NCI-H2107 (cell line): ENCODE measurements at places on chromosomes 7 and 10.

GRCh38 chr10:13712837-13713581 is 126.2 kb downstream of the PRPF18 start:
- no peak for DNase-seq

GRCh38 chr10:63480237-63480636 is 14.5 kb upstream of the JMJD1C start:
- DNase-seq, result no peak

DNA sequence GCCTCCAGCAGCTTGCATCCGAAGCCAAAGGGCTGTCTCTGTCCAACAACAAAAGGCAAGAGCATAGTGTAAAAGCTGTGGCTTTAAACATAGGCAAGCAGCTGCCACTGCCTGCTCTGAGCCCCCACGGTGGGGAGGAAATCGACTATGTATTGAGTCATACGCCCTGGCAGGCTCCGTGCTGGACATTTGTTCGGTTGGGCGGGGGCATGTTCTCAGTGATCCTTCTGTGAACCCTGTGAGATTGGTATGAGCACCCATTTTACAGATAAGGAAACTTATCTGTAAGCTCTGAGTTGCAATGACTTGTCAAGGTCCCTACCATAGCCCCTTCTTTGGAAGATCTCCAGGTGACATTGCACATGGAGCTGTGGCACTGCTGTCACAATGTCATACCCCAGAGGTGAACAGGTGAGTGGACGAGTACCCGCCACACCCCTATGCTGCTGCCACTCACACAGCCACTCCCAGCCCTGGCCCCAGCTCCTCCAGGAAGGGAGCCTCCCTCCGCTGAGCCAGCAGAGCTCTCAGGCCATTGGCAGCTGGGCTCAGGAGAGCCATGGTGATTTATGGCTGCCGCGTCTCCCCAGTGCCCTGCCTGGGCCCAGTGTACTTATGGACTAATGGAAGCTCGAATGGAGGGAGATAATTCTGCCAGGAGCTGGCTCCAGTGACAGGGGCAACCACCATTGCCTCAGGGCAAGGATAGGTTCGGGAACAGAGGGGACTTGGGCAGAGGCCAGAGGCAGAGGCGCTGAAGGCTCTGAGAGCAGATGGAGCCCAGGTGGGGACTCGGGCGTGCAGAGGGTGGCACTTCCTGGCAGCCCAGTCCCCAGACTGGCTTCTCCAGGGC is 43.7 kb downstream of the UNC5B start:
- DNase-seq, result peak; percentile 13

DNA sequence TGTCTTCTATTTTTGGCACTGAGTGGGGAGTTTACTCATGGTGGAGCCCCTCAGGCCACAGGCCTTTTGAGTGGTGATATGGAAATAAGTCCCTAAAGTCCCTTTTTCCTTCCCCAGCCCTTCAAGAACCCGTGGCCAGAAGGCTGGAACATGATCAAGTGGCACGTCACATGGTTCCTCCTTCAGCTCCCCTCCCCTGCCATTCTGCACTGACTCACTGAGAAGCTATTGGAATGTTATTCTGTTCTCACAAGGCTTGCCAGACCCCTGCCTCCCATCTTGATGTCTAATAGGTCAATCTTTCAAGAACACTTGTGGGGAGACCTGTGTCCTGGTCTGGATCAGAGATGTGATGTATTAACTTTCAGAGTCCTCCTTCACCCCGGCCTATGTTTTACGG is 279.8 kb downstream of the SEC23IP start:
- DNase-seq, result no peak

DNA sequence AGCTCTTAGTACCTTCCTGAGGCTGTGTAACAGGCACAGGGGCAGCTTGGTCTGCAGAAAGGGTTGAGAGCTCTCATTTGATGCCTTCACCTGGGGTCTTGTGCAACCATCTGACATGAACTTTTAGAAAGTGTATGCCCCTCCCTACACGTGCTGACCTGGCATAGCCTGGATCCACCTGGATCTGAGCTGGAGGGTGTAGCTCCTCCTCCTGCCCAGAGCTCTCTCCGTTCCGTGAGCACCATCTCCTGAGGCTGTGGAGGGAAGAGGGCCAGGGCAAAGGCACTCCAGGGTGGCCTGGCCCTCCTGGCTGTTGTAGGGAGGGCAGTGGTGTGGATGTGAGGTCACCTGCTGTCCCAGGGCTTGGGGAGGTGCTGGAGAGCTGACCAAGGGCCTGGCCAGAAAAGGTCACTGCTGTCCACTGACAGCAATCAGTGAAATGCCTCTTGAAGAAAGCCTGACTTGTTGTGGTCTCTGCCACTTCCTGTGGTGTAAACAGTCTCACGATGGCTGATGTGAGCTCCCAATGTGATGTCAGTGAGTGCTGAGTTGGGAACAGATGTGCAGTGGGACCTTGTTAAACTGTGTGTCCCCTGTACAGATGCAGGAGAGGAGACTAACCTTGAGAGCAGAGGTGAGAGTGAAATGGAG is 23.0 kb downstream of the AMZ1 start:
- no peak for DNase-seq

GRCh38 chr7:7331523-7331922 is 149.2 kb downstream of the C1GALT1 start:
- no peak for DNase-seq

GRCh38 chr10:80617807-80618206 is 80.1 kb downstream of the SH2D4B start:
- no peak for DNase-seq

DNA sequence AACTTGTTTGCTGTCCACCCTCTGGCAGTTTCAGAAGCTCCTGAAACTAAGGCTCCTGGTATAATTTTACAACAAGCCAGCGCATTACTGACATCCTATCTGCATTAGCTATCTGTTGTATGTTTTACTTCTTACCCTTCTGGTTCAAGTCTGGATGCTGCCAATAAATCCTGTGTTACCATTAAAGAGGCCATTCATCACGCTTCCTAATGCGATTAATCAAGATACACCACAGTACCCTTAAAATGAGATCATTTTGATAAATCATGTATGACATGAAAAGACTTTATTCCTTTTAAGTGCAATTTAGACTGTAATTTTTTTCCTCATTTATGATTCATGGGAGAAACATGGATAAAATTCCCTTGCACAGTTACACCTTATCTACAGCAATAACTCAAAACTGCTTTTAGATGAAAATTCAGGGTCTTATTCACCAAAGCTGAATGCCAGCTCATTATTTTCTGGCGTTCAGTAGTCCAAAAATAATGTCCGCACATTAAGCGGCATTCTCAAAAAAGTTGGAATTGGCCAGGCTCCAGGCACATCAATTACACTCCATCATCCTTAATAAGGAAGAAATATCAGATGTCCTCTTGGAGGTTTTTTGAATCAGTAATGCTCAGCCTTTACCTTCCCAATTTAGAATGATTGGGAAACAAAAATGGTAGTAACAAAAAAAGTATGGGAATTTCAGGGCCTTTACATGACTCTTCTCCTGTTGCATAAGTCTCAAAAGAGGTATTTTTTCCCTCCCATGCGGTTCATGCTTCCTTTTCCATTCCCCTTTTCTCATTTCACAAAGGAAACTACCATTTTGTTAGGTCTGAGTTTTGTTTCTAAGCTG is 878.5 kb downstream of the LRMDA start:
- DNase-seq, result no peak

- DNase-seq, result no peak
These were observed 64.9 kb upstream of the FZD8 start for GRCh38 chr10:35706959-35707358.

DNA sequence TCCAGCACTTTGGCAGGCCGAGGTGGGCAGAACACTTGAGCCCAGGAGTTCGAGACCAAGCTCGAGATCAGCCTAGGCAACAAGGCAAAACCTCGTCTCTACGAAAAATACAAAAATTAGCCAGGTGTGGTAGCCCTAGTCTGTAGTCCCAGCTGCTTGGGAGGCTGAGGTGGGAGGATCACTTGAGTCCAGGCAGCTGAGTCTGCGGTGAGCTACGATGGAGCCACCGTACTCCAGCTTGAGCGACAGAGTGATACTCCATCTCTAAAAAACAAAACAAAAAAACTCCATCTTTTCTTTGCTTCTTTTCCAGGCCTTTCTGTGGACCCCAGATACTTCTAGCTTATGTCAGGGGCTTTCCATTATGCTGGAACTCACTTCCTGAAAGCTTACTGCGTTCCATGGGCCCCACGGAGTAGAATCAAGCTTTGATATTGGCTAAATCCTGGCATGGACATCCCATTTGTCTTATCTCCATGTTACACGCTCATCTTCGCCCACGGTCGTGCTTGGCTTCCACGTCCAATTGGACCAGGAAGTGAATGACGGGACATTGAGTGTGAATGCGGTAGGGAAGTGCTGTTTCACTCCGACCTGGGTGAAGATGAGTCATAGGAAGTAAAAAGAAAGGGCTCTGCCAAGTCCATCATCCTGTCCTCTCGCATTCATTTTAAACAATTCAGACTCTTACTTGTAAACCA is 45.7 kb downstream of the FAM171A1 start:
- DNase-seq, result no peak

DNA sequence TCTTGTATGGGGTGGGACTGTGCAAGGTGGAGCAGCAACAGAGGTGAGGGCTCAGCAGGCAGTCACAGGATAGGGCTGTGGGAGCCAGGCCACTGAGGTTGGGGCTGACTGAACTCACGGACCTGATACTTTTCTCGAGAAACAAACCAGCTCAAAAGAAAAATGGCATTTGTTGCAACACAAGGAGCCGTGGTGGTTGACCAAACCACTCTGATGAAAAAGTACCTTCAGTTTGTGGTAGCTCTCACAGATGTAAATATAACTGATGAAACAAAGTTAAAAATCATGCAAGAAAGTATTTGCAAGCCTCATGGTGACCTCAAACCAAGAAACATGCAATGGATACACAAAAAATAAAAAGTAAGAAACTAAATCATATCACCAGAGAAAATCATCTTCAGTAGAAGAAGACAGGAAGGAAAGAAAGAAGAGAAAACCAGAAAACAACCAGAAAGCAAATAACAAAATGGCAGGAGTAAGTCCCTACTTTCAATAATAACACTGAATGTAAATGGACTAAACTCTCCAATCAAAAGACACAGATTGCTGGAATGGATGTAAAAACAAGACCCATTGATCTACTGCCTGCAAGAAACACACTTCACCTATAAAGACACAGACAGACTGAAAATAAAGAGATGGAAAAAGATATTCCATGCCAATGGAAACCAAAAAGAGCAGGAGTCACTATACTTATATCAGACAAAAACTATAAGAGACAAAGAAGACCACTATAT is 48.9 kb upstream of the DUSP5 start:
- no peak for DNase-seq

DNA sequence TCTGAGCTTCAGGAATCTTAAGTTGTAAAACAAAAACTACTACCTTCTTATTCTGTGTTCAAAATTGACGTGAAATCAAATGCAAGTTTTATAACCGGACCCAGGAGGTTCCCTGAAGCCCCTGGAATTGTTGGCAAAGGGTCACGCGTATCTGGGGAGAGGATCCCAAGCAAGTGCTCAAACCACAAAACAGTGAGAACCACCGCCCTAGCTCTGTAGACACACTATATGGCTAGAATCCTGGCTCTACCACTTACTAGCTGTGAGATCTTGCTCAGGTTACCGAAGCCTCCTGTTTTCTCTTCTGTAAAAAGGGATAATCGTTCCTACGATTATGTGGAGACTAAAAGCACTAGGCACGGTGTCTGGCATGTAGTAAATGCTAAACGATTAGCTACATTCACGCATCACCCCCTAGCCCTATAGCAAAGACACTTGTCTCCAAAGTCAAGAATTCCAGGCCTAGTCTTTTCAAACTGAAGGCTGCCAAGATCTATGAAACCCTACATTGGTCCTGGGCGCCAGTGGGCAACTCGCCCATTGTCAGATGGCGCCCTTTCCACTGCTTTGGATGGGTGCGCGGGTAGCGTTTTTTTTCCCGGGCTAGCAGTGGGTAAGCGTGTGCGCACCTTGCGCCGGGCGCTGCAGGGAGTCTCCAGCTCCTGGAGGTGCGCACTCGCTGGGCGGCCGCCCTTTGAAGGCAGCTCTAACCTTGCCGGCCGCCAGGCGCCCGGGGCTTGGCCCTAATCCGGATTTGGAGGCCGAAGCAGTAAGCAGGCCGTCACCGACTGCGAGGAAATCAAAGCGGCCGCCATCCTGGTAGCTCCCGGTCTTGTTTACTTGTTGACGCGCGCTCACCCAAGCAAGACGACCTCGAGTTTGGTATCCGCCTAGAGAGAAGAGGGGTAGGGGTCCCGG is 11.6 kb upstream of the NKX2-3 start:
- no peak for DNase-seq

- no peak for DNase-seq
These were observed 107.7 kb upstream of the ADO start for GRCh38 chr10:62696798-62697197.

GRCh38 chr7:2838451-2838850 is 5.7 kb downstream of the GNA12 start:
- DNase-seq, result no peak

DNA sequence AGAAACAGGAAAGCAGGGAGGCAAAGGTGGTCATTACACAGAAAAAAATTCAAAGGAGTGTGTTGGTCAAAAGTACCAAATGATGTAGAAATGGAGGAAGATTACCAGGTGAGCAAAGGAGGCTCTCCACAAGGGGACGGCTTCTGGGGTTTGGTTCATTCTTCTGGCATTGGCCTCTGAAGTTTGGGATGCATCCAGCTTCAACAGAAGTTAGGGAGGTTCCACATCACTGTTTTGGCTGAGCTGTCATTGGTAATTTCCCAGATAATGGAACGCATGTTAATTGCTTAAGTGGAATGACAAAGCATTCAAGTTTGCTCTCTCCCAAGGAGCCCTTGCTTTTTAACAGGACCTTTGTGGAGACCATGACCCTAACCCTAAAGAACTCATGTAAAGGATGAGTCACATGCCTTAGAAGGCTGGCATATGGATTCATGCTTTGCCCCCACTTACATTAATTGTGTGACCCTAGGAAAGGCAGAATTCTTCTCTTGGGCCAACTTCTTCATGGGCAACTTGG is 398.6 kb downstream of the GPAM start:
- no peak for DNase-seq

DNA sequence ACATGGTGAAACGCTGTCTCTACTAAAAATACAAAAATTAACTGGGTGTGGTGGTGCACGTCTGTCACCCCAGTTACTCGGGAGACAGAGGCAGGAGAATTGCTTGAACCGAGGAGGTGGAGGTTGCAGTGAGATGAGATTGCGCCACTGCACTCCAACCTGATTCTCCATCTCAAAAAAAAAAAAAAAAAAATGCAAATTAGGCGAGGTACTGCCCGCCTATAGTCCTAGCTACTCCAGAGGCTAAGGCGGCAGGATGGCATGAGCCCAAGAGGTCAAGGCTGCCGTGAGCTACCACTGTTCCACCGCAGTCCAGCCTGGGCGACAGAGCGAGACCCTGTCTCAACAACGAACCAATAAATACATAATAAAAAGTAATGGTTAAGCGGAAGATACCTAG is 1.1 kb upstream of the EIF4H start:
- DNase-seq, result no peak

GRCh38 chr7:35505066-35505465 is 189.9 kb downstream of the HERPUD2 start:
- DNase-seq, result no peak
